ENCODE measurements at places on chromosomes 4 and X. TPM values are rescaled to one million over a fixed set of nuclear protein-coding genes. Genes with fewer than 3 reads are reported as not detected.

DNA sequence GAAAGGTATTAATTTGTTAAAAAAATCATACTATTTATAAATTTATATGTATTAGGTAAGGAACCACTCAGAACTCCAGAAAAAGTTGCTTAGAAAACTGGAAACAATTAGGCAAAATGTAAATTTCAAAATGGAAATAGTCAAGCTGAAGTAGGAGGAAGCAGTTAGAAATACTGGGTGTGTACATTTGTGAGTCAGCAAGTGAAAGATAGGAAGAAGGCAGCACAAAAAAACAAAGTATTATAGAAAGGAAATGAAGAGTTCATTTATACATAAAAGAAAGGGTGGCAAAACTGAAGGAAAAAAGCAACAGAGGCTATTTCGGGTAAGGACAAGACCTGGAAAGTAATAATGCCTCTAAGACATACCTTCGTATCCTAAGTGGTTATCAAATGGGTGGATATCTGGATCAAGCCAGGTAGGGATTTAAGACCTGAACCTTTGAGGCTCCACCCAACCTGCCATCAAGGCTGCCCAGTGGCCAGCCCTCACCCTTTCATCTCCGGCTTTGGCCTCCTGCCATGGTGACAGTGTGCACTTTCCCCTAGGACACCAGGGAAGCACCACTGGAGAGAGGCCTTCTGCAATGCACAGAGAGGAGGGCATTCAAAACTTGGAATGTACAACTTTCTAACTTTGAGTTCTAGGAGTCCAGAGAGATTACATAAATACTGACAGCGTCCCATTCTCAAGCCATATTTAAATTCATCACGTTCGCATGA lies at the start of gene LRRC66:
TSS of gene LRRC66 (minus strand) at position 428 of the 722 bp plus-strand sequence. CDS start 2,750 bp downstream, outside the sequence.
- no peak for DNase-seq

GRCh38 chr4:57504139-57504538 lies 394.0 kb upstream of the IGFBP7 start:
- DNase-seq = no peak

Gene FOXR2
- not detected for total RNA-seq

Gene ASIC5
- total RNA-seq = not detected

DNA sequence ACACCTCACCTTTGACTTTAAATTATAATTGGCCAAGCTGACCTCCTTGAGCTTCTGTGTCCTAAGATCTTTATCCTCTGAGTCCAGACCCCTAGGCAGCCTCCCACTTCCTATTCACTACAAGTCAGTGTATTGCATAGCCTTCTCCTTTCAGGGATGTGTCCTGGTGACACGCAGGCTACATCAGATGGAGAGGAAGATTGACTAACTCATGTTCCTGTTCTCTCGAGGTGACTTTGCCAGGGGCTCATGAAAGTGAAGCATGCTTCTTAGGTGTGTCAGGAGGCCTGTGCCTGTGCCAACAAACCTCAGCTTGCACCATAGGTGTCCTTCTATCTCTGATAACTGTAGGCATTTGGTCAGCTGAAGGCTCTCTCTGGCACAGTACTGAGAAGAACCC lies 195.7 kb upstream of the HS3ST1 start:
- no peak for DNase-seq

GRCh38 chr4:144650311-144651005 lies 4.5 kb downstream of the HHIP start:
- DNase-seq = no peak

GRCh38 chr4:108965016-108965415 lies 202.2 kb upstream of the ETNPPL start:
- DNase-seq = peak; percentile 59

Gene C4orf50
- total RNA-seq = 0.32 TPM

DNA sequence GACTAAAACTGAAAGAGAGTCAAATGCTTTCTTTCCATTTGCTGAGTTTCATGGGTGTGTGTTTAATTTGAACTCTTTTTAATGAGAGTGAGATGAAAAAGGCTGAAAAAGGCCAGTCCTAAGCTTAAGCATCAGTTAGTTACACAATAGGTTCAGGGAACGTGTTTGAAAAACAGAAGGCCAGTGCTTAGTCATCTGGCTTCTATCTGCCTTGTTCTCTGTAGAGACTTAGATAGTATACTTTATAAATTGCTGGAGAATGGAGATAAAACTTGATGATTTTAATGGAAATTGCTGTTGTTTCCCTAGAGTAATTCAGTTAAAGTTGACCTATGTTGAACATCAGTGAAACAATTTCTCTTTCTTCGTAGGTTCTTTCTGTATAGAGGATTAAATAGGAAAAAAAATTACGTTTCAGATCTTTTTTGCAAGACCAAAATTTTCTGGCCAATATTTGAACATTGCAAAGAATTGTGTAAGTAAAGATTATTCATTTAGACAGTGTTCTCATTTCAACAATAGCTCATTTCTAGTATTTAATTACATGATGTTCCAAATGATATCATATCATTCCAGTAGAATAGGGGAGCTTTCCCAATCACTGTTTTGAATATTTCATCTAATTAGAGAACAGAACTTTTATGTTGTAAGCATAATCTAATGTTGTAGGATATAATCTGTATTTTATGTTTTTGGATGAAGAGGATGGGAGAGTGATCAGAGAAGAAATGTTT lies 1088.8 kb downstream of the ADGRL3 start:
- DNase-seq = peak; percentile 0

DNA sequence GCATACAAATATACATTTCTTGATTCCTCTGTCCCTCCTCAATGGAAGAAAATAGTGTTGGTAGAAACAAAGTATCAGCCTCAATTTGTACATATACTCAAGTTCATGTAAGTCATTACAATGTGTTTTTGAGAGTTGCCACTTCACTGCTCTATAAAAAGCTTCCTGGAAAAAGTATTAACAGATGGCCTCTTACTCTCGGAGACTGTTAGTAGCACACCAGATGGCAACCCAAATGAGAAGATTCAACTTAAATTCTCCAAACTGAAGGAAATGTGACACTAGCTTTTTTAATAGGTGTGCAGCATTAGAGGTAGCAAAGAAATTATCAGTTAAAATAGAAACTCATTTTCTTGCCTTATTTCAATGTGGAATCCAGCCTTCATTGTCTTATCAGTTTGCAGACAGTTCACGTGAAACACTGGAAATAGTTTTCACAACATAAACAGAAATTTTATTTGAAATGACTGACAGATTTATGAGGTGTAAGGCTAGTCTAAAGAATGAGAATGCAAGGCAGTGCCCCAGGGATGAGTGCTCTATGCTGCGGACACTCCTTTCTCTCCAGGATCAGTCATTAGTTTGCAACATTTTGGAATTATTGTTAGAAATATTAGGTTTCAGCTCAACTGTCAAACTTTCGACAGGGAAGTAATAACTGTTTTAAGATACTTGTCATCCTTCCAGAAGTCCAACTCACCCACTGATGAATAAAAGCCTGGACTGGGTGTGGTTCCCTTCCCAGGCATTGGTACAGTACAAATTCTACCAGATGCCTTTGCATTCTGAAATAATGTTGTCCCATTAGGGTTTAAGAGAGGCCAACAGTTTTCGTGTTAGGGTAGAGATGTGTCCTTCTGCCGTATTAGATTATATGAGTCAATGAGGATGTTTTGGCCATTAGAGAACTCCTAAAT lies 50.9 kb downstream of the IDS start:
- no peak for DNase-seq

Gene ZCCHC4
- total RNA-seq = 29.7 TPM

DNA sequence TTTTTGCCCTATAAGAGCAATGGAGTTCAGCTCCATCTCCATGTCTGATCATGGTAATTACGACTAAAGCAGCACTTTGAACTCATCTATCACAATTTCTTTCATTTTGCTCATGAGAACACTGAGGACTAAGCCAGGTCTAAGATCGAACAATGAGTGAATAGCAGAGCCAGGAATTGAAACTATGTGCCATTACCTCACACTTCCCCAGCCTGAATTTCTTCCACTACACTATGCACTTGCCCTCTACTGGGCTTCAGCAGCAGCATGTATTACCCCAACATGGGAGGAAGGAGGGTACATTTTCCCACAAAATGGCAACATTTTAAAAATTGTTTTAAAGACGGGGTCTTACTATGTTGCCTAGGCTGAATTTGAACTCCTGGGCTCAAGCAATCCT lies 274.7 kb upstream of the FGF13 start:
- DNase-seq = no peak

DNA sequence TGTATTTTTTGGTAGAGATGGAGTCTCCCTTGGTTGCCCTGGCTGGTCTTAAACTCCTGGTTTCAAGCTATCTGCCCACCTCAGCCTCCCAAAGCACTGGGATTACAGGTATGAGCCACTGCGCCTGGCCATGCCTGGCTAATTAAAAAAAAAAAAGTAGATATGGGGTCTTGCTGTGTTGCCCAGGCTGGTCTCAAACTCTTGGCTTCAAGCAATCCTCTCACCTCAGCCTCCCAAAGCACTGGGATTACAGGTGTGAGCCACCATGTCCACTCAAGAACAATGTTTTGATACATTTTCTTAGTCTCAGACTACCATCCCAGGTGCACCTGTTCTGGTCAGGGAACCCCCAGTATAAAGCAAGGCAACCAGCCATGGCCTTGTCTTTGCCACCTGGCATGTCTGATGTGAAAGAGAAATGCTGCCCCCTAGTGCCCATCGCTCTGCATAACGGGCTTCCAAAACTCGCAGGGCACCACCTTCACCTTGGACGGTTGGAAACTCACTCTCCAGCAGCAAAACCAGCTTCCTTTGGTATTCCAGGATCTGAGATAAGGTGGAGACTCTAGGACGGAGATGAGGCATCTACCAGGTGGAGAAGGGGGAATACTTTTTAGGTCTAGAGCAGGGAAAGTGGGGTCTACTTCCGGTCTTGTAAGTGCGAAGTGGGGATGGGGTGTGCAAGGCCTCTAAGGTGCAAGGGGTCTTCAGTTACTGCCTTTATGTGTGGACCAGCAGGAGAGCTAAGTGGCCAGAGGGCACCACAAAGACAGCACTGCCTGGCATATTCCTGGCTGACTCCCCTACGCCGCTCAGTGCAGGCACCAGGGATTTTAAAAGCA lies 47.7 kb upstream of the AFAP1 start:
- DNase-seq = no peak

DNA sequence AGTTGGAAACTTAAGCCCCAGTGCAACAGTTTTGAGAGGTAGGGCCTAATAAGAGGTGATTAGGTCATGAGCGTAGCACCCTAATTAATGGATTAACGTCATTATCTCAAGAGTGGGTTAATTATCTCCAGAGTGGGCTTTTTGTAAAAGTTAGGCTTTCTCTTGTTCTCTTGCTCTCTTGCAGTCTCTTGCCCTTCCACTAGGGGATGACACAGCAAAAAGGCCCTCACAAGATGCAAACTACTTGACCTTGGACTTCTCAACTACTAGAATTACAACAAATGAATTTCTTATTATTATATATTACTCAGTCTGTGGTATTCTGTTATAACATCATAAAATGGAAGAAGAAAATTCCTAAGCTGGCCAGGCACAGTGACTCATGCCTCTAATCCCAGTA lies 22.1 kb upstream of the NDST3 start:
- no peak for DNase-seq

Gene MAGEA2B
- not detected for total RNA-seq

Gene STATH
- not detected for total RNA-seq

DNA sequence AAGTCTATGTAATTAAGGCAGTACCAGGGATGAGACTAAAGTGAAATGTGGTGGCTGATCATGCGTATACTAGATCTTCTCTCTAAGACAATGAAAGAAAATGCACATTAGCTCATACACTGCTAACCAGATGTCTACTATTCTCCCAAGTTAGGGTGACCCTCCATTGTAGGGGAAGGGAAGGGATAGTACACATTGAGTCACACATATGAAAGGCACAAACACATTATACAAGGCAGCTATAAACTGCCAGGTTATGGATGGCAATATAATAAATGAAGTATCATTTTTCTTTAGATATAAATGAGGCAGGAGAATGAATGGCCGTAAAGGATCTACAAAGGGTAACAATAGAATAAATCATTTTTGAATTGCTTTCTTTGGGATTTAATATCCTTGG lies 4.5 kb downstream of the SHROOM3 start:
- DNase-seq = no peak

DNA sequence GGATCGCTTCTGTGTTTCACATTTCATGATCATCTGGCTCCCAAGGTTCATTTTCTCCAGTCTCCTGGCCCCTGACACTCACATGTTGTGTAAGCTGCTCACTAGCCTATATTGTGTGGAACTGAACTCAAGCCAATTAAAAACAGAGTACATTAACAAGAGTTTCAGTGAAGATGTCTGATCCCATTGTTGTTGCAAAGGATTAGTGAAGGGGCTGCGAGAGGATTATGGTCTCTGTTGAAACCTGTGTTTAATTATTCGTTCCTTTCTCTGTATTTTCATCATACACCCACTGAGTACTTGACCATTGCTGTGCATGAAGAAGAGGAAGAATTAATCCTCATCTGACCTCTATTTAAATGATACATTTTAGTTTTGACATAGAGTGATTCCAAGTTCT lies 54.7 kb downstream of the AFF2 start:
- DNase-seq = no peak

Gene HPRT1
- total RNA-seq = 19.4 TPM

- DNase-seq = no peak
These were observed 42.9 kb downstream of the NKX6-1 start for GRCh38 chr4:84456157-84456556.

GRCh38 chrX:118254611-118255010 lies 91.3 kb upstream of the WDR44 start:
- no peak for DNase-seq

Gene VCX3A
- not detected for total RNA-seq

Gene SMIM9
- not detected for total RNA-seq

DNA sequence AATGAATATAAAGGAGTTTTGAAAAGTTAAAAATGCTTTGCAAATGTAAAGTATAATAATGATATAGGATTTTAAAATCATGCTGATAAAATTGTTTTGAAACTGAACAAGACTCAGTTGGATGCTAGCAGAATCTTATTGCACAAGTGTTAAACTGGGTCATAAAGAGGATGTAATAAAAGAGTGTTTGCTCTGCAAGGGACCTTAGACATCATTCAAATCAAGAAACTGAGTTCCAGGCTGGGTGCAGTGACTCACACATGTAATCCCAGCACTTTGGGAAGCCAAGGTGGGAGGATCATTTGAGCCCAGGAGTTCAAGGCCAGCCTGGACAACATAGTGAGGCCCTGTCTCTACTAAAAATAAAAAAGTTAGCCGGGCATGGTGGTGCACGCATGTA lies 27.5 kb upstream of the DUSP21 start:
- no peak for DNase-seq

DNA sequence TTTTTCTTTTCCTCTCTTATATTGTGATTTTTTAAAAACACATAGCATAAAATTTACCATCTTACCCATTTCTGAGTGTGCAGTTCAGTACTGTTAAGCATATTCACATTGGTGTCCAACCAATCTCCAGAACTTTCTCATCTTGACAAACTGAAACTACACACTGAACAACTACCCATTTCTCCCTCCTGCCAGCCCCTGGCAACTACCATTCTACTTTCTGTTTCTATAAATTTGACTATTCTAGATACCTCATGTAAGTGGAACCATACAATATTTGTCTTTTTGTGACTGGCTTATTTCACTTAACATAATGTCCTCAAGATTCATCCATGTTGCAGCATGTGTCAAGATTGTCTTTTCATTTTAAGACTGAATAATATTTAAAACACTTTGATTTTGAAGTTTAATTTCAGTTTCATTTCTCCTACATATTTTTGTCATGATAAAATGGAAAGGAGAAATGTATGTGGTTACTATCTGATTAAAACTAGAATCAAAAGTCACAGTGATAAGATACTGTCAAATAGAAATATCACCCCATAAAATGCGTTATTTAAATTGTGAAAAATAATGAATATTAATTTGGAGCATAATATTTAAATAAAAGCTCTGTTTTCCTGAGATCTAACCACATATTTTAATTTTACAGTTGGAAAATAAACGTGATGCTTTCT lies 122.8 kb downstream of the DIPK2B start:
- DNase-seq = no peak

- DNase-seq = no peak
These were observed 109.1 kb downstream of the PHEX start for GRCh38 chrX:22141047-22141730.
